ENCODE measurements at places on chromosomes 1 and 21.

DNA sequence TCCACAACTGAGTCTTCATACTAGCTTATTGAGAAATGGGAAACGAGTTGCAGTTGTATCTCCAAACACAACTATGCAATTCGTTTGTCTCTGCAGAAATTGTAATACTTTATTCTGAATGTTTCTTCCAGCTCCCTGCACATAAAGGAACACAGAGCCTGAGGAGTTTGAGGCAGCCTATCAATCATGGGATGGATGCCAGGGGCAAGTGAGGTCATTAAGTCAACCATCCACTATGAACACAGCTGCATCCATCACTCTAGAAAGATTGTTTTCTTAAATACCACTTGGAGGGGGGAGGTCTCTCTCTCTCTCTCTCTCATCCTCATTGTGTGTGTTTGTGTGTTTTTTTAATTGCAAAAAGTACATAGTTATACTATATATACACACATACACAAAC, 2.9 kb upstream of the PSMB2 start:
- no peak for DNase-seq

DNA sequence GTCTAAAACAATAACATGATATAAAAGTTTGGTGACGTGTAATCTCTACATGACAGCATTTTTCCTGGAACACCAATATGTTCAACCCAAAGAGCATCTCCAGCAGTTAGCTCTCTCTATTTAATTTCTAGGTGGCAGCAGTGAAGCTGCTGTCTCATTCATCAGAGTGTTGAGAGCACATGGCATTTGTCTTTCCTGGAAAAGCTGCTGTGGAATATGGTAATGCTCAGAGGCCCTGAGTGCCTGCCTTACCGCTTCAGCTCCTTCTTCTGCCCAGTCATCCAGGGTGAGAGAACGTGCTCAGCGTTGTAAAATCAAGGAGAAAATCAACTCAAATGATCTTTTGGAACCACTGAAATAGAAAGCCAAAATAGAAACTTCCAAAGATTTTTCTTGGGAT, 640.7 kb downstream of the ADGRL2 start:
- DNase-seq: no peak

GRCh38 chr1:244054247-244054923, 3.3 kb downstream of the ZBTB18 start:
- DNase-seq: no peak

DNA sequence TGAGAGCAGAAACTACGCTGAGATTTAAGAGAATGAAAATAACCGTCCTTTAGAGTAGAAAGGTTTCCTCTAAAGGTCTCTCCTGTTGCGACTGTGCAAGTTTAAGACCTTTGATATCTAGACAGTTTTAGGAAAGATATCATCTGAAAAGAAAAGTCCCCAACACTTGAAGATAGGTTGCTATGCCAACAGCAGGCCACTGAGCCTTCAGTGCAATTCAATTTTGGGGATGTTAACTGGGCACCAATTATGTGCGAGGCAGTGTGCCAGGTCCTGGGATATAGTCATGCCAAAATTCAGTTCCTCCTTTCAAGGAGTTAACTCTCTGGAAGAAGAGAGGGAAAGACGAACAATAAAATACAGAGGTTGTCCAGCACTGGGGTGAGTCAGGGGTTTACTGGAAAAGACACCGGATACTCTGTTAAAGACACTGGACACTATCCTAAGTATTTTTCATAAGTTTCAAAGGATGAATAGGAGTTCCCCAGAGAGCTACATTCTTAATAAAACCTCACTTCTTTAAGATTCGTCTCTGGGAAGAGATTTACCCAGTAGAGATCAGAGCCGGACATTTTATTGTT, 25.5 kb upstream of the ZNF281 start:
- no peak for DNase-seq

- DNase-seq: no peak
These were observed 122.3 kb downstream of the SYF2 start for GRCh38 chr1:25110036-25110435.

- DNase-seq: no peak
These were observed 53.5 kb downstream of the OLFM3 start for GRCh38 chr1:101943237-101943636.

DNA sequence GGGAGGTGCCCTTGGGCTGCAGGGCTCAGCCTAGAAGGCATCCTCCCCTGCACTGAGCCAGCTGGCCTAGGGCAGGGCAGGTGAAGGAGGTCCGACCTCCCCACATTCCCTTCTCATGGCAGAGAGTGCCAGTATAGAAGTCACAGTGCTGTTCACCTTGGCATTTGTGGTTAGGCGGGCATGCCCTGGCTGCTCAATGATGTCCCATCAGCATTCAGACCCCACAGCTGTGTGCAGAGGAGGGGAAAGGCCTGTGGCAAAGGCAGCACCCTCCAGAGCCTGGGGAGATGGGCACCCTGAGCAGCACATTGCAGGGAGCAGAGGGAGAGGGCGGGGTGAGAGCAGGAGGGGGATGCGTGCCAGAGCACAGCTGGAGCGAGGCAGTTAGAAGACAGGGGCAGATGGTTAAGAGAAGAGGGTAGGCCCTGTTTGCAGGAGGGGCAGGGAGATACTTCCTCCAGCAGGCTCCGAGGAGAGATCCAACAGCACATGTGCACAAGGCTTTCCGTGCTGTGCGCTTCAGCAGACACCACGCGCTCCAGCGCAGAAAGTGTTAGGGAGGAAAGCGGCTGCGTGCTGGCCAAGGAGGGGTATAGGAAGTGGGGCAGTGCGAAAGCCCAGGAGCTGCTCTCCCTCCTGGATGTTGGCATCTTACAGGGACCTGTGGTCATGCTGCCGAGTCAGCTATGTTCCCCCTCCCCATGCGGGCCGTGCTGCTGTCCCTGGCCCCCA, 43.7 kb upstream of the COL6A1 start:
- no peak for DNase-seq

DNA sequence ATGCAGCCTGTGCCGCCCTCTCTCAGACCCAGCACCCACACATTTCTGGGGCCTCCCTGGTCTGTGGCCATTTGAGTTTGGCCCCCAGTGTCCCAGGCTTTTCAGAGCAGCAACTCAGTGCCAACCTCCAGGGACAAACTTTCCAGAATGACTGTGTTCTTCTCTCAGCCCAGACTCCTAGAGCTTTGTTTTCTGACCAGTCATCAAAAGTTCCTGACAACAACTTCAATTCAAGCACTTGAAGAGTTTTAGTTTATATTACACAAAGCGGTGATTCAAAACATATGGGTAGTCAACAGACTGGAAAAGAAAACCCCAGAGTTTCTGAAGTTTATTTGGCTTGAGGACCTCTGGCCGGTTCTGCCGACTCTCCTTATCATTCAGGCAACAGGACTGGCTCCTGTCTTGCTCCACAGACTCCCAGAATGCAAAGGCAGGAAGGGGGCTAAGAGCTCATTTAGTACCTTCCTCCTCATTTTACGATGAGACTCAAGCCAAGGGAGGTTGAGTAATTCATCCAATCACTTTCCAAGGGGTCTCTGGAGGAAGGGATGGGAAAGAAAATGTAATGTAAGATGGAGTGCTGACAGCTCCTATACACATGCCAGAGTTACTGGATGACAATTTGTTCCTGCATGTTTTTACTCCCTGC, 27.0 kb upstream of the TIAM1 start:
- no peak for DNase-seq

DNA sequence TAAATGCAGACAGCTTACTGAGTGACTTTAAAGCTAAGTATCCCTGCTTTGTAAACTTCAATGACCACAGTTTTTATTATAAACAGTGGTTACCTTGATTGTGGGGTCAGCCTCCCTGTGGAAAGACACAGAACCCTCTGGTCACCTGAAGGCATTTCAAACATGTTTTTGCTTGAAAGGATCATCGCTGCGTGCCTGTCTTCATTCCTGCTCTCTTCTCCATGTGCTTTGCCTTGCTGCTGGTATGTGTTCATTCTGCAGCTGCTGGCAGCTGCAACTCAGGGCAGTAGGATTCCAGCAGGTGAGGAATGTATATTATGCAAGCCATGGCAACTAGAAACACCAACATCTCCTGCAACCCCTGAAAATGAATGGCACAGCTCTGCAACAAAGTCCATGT, 81.0 kb upstream of the VAV3 start:
- no peak for DNase-seq

GRCh38 chr1:22117851-22118250, 25.0 kb downstream of the WNT4 start:
- no peak for DNase-seq

- DNase-seq: no peak
These were observed 39.0 kb downstream of the NEXN start for GRCh38 chr1:77927414-77927813.

- DNase-seq: no peak
These were observed 242.1 kb downstream of the SLC45A1 start for GRCh38 chr1:8560035-8560434.

DNA sequence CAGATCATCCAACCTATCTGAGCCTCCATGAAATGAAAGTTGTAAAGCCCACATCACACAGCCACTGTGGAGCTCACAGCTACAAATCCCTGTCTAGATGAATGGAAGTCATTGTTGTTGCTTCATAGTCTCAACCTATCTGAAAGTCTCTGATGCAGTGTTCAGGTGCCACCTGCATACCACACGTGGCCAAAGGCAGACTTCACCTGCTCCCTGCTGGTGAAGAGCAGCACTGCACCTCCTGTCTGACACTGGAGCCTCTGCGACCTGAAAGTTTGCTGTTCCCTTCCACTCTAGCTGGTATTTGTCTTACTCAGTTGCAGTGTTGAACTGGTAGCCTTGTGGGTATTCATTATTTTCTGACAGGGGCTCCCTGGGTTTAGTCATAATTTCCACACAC, 18.4 kb downstream of the LORICRIN start:
- DNase-seq: peak; percentile 48

GRCh38 chr1:168441745-168442144, 102.1 kb downstream of the XCL2 start:
- DNase-seq: no peak

GRCh38 chr21:19031953-19032352, 628.4 kb upstream of the TMPRSS15 start:
- DNase-seq: no peak

DNA sequence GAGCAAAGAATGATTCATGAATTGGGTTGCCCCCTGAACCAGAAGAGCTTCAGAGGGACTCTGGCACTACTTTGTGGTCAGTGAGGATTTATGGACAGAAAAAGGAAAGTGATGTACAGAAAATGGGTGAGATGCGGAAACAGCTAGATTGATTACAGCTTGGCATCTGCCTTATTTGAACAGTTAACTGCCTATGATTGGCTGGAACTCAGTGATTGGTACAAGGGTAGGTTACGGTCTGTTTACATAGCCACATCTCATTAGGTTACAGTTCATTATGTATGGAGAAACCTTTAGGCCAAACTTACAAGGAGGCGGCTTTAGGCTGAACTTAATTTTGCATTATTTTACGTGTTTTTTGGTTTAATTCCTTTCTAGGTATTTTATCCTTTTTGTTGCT, 29.0 kb upstream of the RHOU start:
- DNase-seq: no peak

DNA sequence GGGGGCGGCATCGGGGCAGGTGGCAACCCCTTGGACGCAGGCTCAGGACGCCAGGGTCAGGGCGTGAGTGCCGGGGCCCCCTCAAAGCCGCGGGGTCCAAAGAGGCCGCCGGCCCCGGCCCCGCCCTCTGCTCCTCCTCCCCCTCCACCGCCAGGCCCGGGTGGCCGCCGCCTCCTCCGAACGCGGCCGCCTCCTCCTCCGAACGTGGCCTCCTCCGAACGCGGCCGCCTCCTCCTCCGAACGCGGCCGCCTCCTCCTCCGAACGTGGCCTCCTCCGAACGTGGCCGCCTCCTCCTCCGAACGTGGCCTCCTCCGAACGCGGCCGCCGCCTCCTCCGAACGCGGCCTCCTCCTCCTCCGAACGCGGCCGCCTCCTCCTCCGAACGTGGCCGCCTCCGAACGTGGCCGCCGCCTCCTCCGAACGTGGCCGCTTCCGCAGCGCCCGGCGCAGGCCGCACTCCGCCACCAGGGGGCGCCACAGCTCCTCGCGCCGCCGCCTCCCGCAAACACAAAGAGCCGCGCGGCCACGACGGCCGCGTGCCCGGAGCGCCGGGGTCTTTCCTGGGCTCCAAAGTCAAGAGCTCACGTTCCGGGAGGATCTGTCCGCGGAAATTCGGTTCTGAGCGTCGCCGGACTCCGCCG, 19.3 kb upstream of the SAMD11 start:
- DNase-seq: peak; percentile 79

DNA sequence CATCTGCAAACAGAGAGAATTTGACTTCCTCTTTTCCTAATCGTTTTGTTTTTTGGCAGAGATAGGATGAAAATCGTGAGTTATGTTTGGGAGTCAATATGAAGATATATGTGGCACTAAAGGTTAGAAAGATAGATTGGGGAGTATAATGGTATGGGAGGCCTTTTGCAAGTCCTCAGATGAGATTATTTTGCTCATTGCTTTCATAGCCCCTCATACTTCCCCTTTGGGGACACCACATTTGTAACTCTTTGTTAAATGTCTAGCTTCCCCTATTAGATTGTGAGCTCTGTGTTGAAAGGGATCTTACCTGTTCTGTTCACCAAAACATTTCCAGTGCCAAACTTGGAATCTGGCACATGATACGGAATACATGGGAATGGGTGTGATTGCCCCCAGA, 30.2 kb downstream of the RAVER2 start:
- no peak for DNase-seq

DNA sequence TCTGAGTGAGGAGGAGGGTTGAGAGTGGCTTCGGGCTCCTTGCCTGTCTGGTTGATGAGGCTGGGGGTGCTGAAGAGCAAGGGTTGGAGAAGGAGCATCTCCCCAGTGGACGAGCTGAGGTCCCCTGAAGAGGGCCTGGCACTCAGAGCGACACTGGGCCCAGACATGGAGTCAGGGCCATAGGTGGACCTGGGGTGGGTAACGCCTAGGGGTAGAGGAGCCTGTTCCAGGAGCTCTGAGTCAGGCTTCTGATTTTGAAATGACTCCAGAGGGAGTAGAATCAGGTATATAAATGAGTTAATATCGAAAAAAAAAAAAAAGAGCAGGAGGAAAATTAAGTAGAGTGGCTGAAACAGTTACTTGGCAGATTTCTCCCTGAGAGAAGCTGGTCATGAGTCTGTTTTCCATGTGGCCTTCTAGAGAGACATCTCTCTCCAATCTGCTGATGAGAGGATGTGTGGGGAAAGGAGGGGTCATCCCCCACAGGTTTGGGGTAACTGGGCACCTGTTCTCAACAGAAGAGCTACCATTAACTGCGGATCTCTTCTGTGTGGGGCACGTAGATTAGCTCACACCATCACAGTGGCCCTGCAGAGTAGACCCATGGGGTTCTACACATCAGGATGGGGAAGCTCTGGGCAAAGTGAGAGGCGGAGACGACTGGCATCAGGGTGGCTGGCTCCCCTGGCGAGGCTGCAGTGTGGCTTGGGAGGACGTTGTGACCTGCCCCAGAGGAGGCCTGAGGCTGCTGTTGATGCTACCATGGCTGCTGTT, 115.5 kb downstream of the DHRS3 start:
- DNase-seq: no peak
